ENCODE measurements at places on chromosomes 16 and 17.

DNA sequence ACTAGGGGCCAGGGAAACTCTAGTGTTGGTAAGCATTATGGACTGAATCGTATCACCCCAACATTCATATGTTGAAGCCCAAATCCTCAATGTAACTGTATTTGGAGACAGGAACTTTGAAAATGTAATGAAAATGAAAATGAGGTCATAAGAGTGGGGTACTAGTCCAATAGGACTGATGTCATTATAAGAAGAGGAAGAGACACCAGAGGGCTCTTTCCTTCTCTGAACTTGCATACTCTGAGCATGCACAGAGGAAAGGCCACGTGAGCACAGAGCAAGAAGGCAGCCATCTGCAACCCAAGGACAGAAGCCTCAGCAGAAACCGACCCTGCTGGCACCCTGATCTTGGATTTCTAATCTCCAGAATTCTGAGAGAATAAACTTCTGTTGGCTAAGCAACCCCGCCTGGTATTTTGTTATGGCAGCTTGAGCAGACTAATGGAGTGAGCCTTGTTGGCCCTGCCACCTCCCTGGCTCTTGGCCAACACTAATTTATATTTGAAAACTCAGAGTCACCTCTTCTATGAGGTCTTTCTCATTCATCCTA lies 273.4 kb downstream of the NTN1 start:
- no peak for DNase-seq

DNA sequence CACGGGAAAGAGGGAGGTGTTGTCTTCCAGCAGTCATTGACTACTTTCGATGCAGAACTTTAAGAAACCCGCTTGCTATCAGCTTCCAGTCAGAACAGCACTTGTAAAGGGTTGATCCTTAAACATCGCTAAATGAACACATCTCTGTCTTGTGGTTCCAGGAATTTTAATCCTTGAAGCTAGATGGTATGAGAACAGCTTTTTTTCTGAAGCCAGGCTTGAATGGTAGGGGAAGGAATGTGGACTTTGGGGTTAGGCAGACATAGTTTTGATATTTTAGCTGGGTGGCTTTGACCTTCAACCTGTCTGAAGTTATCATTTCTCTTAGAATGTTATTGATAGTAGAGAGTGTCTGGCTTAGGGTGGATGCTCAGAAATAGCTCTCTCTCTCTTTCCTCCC lies 81.1 kb downstream of the RGS9 start:
- no peak for DNase-seq

- DNase-seq, result no peak
Measured at GRCh38 chr17:79438546-79439334, 172.1 kb downstream of the RBFOX3 start.

GRCh38 chr17:71548540-71549190 lies 572.2 kb upstream of the SOX9 start:
- no peak for DNase-seq

DNA sequence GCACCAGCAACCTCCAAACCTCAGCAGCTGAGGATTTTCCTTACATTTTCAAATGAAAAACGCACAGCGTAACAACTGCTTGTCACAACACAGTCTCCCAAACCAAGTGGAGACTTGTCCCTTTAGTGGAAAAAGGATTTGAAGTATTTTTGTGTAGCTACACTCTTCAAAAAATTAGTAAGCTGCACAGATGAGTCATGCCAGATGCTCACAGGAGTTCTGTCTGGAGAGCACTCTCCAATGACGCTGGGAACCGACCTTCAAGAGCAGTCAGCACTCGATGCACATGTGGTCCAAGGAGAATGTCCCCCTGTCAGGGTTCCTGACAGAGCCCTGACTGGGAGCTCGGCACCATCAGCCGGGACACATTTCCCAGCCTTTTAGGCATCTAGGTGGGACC lies 39.8 kb downstream of the MAP1LC3B start:
- DNase-seq, result peak; percentile 59

GRCh38 chr16:89828199-89828869 lies at the start of gene SPIRE2:
TSS of gene SPIRE2 (plus strand) at chr16:89828475. CDS start at chr16:89828551, 76 bp downstream.
- DNase-seq, result no peak

GRCh38 chr17:4769628-4770027 lies 2.1 kb upstream of the TM4SF5 start:
- no peak for DNase-seq

- no peak for DNase-seq
Measured at GRCh38 chr17:12415031-12415430, 250.7 kb upstream of the MYOCD start.

DNA sequence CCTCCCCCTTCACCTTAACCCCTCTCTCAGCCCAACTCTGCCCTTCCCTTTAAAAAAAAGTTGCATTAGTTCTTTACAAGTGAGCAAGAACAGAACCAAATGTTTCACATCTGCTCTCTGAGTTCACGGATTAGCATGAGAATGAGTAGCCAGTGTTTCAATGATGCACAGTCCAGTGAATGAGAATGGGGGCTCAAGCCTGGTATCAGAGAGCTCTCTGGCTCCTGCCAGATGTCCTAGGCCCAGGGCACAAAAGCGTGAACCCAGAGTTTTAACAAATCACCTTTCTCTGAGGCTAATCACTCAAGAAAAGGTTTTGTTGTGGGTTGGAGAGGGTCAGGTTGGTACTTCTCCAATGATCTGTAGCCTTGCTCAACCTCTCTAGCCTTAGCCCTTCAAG lies 41.5 kb upstream of the HS3ST3A1 start:
- no peak for DNase-seq

- DNase-seq, result no peak
Measured at GRCh38 chr17:20159406-20160069, 150.4 kb downstream of the SPECC1 start.

DNA sequence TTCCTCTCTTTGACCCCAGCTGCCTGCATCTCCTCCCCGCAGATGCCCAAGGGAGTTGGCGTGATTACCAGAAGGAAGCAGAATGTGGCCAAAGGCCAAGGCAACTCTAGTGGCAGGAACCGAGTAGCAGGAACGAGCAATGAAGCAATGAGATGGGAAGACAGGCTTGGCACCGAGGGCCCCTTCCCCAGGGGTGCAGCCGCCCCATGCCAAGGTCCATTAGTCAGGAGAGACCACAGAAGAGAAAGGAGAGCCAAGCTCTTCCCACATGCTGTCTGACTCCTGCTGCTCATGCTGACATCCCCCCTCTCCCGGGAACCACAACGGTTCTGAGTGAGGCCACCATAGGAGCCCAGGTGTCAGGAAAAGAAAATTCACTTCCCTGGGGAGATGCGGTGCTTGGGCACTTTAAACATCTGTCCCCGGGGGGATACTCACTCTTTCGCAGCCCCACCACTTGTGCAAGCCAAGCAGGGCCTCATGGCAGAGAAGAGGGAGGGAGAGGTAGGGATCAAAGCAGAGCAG lies 67.4 kb downstream of the MYO18A start:
- DNase-seq, result no peak

GRCh38 chr17:60231234-60231633 lies 81.5 kb downstream of the CA4 start:
- no peak for DNase-seq

DNA sequence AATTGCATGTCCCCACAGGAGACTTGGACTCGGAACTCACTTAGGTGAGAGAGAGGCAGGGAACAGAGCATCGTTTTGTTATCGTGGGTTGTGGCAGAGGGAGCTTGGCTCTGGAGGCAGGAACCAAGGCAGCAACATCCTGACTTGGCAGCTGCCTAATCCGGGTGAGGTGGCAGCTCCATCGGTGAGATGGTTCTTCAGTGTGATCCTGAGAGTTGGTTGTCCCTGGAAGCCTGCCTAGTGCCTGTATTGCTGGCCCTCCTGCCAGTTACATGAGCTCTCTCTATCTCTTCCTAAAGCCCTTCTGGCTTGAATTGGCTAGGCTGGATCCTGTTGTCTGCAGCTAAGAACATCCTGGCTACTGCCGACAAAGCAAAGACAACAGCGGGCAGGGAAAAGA lies 19.9 kb upstream of the SEC14L1 start:
- DNase-seq, result no peak

Measured in smooth muscle cell of the brain vasculature (primary cell).